ENCODE measurements at places on chromosomes 12 and 14.

- DNase-seq, result no peak
These were observed 44.2 kb downstream of the BBS10 start for GRCh38 chr12:76303989-76304460.

DNA sequence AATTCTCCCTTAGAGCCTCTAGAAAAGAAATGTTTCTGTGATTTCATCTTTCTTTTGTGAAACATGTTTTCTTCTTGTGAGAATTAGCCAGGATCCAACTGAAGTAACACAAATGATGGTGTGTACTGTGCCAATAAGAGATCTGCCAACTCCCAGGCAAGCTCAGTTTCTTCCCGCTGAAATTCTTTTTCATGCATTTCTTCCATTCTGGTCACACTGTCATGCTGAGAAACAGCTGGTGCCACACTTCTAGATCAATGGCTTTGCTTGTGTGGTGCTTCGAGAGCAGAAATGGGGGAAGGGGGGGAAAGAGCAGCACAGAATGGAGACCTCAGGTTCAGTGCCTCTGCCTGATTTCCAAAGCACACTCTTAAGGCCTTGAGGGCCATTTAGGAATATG is 41.4 kb upstream of the FGF6 start:
- DNase-seq, result no peak

DNA sequence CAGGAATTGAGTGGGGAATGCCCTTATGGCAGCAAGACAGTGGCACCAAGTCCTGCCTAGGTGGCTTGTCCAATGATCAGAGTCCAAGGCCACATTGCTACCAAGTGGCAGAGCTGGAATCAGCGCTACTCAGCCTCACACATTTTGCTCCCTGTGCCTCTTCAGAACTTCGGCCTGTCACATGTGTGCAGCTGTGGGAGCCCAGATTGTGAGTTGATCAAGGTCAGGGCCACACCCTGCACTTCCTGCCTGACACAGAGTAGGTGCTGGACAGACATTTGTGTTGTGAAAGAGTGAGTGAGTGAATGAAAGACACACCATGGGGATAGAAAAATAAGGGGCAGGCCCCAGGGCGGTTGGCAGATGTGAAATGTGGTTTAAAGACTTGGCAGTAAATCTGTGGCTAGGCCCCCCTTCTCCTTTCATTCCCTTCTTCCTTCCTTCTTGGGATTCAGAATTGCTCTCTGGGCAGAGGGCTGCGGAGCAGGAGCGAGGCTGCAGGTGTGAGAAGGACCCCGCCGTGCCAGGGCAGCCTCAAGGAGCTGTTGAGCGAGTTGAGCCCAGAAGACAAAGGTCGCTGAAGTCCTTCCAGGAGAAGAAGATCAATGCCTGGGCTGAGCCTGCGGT is 83.5 kb downstream of the SLC25A47 start:
- DNase-seq, result peak; percentile 63

DNA sequence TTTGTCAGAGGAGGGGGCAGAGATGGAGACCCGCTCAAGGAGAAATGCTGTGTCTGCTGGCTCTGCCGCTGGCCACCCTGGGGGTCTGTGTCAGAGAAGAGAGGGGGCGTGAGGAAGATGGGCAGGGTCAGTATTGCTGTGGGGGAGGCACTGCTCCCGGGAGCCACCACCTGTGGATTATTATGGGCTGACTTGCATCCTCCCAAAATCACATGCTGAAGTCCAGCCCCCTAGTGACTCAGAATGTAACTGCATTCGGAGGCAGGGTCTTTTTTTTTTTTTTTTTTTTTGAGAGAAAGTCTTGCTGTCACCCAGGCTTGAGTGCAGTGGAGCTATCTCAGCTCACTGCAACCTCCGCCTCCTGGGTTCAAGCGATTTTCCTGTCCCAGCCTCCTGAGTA is 12.3 kb downstream of the ABCD4 start:
- peak; percentile 20 for DNase-seq

- DNase-seq, result no peak
These were observed 1.0 kb downstream of the KLHL33 start for GRCh38 chr14:20434701-20435581.

GRCh38 chr14:58912799-58913432 is 275.2 kb downstream of the DACT1 start:
- no peak for DNase-seq

DNA sequence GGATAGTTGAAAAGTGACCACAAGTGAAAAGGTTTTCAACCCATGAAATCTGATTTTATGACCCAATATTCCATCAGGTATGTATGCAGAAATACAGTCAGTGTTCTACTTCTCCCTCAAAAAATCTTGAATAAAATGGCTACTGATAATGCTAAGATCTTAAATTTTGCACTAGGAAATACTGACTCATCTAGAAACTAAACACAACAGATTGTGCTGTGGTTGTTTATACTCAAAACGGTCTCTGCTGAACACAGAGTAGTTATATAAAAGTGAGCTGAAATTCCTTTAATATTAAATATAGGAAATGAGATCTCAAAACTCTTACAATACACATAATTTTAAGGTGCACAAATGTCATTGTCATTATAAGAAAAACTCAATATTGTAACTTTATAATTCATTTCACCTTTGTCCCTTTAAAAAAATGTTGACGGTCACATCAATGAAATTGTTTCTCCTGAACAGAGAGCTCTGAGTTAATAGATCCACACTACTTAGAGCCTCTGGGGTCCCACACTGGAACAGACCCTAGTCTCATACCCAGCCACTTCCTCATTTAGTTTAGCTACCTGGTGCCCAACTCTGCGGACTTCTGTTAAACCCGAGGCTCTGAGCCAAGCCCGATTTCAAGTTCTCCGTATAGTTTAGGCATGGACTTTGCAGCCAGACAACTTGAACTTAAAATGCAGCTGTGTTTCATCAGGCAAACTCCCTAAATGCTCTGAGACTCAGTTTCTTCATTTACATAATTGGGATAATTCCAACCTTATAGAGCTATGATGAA is 9.3 kb downstream of the COCH start:
- no peak for DNase-seq

DNA sequence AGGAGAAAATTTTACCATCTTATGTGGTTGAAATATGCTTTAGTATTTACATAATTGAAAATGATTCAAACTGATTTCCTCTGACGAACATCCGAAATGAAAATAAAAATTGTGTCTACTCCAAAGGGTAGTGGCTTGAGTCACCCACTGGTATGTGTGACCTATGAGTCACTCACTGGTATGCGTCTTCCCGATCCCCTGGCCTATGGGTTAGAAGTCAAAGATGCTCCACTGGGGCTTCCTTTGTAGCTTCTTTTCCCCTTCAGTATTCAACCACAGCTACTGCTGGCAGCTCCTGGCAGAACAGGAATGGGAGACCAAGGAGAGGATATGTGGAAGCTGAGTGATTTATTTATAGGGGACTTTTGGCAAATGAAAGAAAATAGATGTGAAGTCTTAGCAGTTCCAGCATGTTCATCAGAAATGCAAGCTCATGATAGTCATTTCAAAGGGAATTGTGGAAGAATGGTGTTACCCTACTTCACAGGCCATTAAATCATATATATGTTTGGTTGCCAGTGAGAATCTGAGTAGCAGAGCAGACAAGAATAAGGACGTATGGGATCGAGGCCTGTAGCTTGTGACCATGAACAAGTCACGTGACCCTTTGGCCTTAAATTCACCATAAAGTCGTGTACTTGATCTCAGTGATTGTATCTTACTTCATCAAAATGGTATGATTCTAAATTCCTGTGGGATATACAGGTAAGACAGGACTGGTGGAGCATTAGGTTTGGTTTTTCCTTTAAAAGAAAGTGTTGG is 108.3 kb downstream of the CRADD start:
- peak; percentile 41 for DNase-seq

DNA sequence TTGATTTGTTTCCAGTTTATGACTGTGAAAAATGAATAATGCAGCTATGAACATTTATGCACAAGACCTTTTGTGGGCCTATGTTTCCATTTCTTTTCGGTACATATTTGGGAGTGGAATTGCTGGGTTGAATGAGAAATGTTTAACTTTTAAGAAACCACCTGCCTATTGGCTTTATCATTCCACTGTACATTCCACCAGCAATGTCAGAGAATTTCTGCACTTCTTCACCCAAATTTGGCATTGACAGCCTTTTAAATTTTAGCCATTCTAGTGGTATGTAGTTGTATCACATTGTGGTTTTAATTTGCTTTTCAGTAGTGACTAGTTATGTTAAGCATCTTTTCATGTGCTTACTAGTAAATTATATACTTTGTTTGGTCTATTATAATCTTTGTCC is 317.0 kb upstream of the TMTC1 start:
- no peak for DNase-seq

GRCh38 chr14:98404811-98405210 is 867.2 kb downstream of the BCL11B start:
- no peak for DNase-seq

DNA sequence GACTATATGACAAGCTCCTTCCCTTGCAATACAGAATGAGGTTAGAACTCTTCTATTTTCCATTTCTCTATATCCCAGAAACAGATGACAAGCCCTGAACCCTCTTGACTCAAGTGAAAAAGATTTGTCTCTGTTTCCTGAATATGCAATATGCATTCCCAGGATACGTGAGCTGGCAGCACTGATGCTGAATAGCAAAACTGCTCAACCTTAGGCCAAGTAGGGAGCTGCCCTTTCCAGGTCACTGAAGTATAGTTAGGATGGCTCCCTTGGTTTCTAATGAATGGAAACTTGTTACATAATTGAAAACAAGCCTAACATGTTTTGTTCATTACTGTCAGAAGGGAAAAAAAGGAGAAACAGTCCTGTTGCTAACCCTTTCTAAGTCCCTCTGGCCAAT is 47.9 kb upstream of the PLEKHG7 start:
- DNase-seq, result no peak

- no peak for DNase-seq
These were observed 42.7 kb downstream of the SSH1 start for GRCh38 chr12:108814462-108815211.

- DNase-seq, result no peak
These were observed 12.3 kb downstream of the SH2B3 start for GRCh38 chr12:111417784-111418593.

GRCh38 chr12:75722714-75723200 is 211.3 kb upstream of the KRR1 start:
- DNase-seq, result peak; percentile 51

- DNase-seq, result no peak
These were observed 30.6 kb upstream of the LMO3 start for GRCh38 chr12:16636435-16637055.

DNA sequence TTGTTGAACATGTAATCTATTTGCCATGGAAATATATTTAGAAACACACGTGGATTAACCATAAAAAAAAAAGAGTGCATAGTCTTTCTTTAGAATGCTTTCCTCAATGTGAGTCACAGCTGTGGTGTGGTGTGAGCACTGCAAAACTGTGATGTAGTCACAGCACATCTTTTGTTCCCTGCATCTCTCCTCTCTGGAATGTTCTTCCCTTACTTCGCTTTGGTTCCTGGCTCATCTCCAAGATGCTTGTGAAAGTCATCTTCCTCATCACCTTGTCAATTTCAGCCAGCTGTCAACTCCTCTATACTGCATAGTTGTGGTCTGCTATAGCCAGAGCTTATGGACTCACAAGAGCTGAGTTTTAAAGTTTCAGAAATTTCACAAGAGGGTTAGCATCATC is 60.2 kb downstream of the STAB2 start:
- no peak for DNase-seq

DNA sequence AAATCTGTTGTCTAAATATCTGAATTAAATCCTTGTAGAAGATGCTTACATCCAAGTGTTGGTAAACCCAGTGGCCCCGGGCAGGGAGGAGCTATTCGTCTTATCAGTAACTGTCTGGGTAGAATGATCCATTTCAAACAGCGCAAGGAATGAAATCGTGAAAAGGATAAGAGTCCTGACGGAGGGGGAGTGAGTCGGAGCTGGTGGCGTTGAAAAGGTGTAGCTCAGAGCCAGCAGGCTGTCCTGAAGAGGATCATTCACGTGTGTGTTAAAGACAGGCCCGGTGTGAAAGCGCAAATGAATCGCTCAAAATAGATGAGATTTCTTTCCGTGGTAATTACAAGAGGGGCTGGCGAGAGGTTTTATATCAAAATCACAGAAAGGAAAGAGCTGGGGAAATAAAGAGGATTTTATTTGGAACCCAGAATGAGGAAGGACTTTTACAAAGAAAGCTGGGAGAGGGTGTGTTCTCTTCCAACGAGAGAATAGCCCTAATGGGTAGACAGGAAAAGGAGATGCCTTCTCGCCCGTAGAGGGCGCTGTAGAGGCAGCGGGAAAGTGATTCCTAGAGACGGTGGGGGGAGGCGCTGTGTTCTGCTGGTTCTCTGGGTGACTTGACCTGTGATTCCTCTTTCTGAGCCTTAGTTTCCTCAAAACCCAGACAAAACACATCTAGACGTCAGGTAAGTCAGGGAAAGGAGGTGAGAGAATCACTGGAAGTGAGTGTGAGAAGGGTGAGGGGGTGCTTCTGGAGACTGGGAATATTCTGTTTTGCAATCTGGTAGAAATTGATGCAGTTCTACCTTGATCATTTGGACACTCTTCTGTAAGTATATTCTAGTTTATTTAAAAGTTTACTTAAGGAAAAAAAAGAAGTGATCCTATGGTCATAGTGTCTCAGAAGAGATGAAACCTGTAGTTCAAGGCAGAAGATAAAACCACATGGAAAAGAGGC is 39.3 kb downstream of the SRRM4 start:
- no peak for DNase-seq

DNA sequence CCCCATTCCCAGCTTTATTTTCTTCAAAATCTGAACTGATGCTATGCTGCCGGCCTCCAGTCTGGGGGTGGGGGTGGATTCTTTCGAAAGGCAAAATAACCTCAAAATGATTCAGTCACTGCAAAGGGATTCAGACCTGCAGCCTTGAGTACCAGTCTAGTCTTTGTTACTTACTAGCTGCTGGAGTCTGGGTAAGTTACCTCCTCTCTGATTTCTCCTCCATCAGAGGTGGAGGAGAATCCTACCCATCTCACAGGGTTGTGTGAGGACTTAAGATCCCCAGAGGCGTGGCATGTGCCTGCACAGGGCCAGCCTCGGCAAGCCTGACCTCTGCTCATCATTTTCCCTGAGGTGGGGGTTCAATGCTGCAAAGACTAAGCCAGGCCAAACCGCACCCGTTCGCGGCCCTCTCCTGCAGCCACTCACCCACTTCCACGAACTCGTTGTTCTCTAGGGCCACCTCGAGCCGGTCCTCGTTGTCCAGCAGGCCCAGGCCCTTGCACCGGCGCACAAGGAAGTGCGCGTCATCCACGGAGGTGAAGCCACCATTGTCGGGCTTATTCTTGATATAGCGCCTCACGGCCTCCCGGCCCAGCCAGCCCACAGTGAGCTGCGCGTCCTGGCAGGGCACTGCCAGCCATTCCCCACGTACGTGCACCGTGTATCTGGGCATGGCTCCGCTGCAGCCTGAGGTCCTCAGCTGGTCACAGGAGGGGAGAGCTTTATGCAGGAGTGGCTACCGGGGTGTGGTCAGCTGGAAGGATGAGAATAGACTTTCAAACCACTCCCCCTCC is 709 bp downstream of the HAL start:
- no peak for DNase-seq

DNA sequence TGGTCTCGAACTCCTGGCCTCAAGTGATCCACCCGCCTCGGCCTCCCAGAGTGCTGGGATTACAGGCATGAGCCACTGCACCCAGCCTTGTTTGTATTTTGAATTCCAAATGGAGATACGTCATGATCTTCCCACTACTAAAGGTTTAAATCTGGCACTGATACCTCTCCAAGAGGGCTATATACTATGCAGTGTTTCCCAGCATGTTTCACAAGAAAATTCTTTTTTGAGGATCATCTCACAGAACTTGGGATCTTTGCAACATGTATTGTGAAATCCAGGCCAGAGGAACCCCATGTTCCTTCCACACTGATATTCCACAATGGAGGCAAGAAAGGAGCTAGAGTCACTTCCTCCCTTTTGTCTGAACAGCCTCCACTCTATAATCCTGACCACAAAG is 112.7 kb downstream of the NT5DC3 start:
- DNase-seq, result no peak

Measured in CD4-positive, alpha-beta T cell treated with Interleukin-4 for 1 hour (primary cell).